ENCODE measurements at places on chromosomes 3 and 15.

GRCh38 chr3:158127250-158128219, 17.6 kb downstream of the RSRC1 start:
- no peak for DNase-seq

- no peak for DNase-seq
Measured at GRCh38 chr3:111215481-111215880, 143.9 kb downstream of the NECTIN3 start.

DNA sequence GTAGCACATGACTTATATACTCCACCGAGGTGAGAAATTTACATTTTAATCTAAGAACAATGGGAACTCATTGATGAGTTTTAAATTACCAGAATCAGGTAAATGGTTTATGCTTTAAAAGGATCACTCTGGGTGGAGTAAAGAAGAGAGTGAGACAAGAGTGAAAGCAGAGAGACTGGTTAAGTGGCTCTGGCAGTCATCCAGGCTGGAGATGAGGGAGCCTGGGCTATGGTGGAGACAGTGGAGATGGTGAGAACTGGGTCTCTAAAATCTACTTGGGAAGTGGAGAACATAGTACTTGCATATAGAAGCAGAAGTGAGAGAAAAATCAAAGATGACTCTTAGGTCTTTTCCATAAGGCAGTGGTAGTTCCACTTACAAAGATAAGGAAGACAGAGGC, 37.1 kb upstream of the SLC25A36 start:
- no peak for DNase-seq

DNA sequence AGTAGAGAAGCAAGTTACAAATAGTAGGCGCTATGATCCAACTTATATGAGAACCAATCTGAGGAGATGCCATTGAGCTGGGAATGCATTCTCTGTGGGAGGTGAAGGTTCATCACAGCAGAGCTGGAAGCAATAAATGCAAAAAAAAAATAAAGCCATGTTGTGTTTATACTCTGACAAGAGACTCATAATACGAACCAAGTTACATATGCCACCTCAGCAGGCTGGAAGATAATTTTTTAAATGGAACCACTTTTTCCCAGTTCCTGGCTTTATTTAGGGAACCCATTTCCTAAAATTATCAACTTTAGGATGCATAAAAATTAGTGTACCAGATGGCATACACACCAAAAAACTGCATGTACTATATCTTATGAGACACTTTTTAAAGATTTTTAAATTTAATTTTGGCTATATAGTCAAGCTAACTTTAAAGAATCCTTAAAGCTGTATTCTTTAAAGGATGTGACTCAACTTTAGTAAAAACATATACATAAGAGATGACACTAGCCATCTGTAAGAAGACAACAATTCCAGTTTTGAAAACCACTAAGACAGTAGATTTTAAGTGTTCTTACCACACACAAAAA, 23.6 kb upstream of the SETMAR start:
- DNase-seq, result no peak

GRCh38 chr3:187694801-187695200, 7.6 kb downstream of the RTP2 start:
- no peak for DNase-seq

DNA sequence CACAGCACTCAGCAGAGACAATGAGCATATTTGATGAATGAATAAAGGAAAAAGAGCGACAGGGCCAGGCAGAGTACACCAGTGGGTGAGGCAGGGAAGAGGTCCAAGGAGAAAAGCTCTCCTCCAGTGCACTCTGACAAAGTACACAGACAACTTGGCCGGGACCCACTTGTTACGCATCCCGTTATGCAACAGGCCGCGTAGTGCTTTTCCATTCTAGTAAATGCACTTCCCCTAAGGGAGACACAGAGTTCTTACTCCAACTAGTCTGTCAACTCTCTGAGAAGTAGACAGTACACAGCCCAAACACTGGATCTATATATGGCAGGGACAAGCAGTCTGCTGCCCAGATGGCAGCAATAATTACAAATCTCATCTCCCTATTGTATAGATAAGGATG, 18.5 kb downstream of the LARP6 start:
- no peak for DNase-seq

GRCh38 chr15:99977929-99978328, 244.7 kb upstream of the LYSMD4 start:
- DNase-seq, result no peak

DNA sequence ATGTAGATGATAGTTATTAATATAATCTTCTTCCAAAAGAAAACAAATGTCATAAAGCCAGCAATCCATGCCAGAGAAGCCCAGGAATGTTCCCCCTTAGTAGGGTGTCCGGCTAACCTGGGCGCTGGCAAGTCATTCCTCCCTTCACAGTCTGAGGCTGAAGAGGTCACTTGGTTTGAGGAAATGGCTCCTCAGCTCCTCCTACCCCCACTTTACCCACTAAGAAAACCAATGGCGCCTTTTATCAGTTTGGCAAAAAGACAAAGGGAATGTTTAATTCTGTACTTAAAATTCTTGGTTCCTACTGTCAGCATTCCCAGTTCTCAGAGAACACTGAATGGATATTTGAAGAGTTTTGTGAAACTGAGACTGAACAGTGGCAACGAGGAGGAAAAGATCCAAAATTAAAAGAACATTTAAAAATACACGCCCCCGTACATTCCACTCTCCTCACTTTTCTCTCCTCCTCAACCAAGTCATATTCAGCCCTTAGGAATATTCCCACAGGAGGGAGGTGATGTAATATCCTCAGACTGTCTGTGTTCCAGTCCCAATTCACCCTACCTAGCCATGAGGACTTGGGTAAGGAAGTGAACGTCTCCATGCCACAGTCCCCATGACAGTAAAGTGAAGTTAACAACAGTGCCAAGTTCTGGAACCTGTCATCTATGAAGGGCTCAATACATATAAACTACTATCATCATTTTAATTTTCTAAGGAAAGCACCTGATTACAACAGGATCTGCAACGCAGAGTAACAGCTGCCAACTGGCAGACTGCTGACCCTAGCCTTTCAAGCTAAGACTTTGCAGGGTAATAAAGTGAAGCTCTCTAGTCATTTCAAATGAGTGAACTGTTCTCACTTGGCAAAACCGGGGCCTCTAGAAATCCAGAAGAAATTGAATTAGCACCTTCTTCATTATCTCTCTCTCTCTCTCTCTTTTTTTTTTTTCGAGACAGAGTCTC, 234.5 kb upstream of the ICE2 start:
- no peak for DNase-seq

DNA sequence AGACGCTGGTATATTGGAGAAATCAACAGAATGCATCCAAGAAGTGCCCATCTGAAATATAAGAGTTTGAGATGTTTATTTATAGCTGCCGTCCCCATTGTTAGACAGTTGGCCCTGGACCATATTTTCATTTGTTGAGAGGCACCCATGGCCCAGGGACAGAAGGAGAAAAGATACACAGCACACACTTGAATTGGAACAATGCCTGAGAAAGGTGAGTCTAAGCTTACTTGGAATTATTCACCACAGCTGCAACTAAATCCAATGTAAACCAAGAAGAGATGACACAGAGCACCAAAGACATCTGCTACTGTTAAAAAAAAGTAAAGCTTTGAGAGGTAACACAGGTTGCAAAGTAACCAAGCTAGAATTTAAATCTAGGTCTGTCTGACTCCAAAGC, 525.5 kb upstream of the NAALADL2 start:
- no peak for DNase-seq

DNA sequence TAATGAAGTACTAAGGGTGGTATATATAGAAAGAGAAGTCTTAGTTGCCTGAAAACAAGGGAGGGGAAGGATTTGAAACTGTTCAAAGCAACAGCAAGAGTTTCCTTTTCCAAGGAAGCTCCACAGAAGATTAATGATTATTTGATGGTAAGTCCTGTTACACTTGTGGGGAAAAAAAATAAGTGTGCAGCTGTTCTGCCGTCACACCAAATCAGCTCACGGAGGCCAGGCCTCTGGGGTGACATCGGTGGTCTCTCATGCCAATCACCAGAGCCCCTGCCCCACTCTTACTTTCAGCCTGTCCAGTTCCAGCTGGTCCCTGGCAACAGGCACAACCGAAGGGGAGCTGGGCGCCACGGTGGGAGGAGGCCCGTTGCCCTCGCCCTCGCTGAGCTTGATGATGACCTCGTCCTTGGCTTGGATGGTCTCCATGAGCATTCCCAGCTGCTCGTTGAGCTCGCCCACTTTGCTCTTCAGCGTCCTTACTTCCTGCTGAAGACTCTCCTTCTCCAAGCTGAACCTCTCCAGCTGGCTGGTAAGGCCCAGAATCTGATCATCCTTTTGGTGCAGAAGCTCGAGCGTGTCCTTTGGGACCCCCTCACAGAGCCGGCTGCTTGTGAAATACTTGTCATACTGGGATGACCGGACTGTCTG, 53.5 kb downstream of the TBC1D2B start:
- DNase-seq, result no peak

DNA sequence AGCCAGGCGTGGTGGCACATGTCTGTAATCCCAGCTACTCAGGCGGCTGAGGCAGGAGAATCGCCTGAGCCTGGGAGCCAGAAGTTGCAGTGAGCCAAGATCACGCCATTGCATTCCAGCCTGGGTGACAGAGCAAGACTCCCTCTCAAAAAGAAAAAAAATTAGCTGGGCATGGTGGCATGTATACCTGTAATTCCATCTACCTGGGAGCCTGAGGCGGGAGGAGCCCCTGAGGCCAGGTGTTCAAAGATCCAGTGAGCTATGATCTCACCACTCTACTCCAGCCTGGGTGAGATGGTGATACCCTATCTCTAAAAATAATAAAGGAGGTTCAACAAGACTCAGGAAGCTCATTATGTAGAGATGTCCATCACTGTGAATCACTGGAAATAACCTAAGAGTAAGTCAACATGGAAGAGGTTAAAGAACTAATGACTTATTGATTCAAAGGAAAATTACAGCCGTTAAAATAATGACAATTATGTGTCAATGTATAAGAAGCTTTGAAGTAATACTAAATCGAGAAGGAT, 19.8 kb upstream of the RAB7A start:
- DNase-seq, result no peak

- DNase-seq, result no peak
Measured at GRCh38 chr15:80736560-80736959, 41.5 kb downstream of the ABHD17C start.

GRCh38 chr3:138914870-138915502, 32.0 kb downstream of the FOXL2 start:
- no peak for DNase-seq

DNA sequence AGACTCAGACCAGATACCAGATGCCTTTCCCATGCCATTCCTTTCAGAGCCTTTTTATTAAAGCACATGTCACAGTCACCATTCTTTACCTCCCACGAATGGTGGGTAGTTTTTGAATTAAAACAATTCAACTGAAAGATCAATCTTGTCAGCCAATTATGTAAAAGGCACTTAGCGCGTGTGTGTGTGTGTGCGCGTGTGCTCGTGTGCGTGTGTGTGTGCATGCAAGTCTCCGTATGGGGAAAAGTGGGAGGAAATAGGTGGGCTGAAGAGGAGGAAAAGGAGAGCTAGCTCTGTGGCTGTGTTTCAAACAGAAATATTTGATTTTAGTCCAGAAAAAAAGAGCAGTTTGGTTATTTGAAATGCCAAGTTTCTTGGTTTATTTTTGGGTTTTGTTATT, 177.2 kb downstream of the KCNAB1 start:
- DNase-seq, result no peak

- no peak for DNase-seq
Measured at GRCh38 chr3:132378846-132379245, 38.5 kb upstream of the DNAJC13 start.

GRCh38 chr3:28726840-28727239, 378.2 kb upstream of the AZI2 start:
- no peak for DNase-seq

- no peak for DNase-seq
Measured at GRCh38 chr15:72271221-72271620, 1.1 kb downstream of the PARP6 start.

GRCh38 chr3:37640636-37641375, 220.9 kb upstream of the CTDSPL start:
- no peak for DNase-seq

- no peak for DNase-seq
Measured at GRCh38 chr3:11450015-11450414, 177.8 kb downstream of the ATG7 start.

- DNase-seq, result no peak
Measured at GRCh38 chr3:38270606-38271005, 5.0 kb downstream of the SLC22A13 start.

DNA sequence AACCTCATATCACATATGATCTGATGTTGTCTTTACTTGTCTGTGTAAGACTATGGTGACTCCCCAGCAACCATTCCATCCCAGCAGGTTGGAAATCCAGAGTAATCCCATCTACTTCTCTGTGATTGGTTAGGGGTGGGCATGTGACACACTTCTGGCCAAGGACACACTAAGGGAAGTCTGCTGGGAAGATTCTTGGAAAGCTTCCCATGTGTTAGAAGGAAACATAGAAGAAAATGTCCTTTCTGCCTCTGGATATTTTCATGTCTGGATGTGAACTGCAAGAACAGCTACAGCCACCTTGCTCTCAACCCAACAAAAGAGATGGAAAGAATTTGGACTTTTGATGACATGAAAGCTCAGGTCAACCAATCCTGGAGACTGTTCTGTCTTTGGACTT, 2.6 kb upstream of the UBE2Q2 start:
- DNase-seq, result no peak

GRCh38 chr3:40387001-40387894, at the start of gene ENTPD3:
Gene ENTPD3, plus strand, starts transcription at chr3:40387184. Its CDS starts 874 bp downstream, at chr3:40388058.
- DNase-seq, result peak; percentile 3

DNA sequence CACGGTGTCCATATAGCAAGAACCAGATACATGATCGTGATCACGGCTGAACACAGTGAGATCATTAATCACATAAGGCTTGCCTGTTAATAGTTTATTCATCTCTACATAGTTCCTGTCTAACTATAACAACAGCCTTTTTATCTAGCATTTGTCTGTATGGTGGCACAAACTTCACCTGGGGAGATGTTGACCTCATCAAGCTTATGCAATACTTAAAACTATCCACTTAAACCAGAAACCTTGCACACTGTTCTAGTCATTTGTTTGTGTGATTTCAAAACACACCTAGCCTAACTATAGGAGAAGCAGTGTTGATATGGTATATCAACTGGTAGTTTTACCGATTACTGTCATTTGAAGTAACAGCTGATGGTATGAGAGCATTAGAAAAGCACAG, 124.8 kb downstream of the VPS13C start:
- DNase-seq, result no peak

DNA sequence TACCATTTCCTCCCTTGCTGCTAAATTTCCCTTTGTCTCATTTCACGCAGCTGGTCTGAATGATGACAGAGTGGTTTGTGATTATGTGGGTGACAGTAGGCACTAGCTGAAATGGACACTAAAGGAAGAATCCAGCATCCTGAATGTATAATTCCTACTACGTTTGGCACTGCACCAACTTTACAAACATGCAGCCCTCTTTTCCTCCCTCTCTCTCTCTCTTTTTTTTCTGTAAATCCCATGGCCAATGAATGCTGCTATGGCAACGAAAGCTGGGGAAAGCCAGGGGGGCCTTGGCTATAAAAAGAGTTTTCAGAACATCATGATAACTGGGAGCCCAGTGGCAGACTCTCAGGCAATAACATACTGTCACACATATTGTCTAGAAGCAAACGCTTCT, 367.2 kb upstream of the AGTR1 start:
- no peak for DNase-seq

GRCh38 chr3:124701687-124702086, 28.6 kb upstream of the UMPS start:
- no peak for DNase-seq
